ENCODE measurements at places on chromosomes 5 and 9.

DNA sequence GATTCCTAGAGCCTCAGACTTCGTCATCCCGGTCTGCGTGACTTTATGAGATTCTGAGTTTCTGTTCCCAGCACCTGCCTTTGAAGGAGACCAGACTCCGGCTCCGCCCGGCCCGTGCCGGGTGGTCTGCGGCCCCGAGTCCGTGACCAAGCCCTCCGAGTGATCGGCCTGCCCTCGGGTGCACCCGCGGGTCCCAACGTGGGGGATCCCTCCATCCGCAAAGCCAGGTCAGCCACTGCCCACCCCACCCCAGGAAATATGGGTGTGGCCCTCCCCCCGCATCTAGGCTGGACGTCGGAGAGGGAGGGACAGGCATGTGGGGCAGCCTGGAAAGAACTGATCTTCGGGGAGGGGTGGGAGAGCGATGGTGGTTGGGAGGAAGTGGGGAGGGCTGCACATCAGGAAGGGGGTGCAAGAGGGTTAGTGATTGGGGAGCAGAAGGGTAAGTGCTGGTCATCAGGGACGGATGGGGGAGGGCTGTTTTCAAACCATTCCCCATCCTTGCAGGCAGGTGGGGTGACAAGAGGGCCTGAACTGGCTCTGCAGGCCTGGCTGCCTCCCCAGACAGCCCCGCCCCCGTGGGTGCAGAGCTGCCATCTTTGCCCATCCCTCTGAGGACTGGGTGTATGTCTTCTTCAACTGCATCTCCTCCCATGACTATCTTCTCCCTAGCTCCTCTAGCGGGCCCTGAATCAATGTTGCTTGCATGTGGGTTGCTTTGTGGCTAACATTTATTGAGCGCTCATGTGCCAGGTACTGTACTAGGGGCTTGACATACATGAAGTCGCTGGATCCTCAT is 747 bp downstream of the LRSAM1 start:
- peak; percentile 72 for DNase-seq

GRCh38 chr5:180644825-180645273 is 4.6 kb downstream of the FLT4 start:
- no peak for DNase-seq

DNA sequence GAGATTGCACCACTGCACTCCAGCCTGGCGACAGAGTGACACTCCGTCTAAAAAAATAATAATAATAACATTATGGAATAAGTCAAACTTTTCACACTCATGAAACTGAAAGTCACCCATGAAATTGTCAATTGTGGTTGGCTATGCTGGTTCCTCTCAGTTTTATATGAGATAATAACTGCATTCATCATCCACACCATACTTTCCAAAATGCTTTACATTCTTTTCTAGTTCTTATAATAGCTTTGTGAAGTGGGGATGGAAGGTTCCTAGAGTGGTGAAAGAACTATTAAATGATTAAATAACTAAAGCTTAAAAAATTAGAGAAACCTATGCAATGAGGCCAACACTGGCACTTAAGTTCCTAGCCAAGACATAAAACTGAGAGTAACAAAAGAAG is 12.6 kb upstream of the ASPN start:
- no peak for DNase-seq

DNA sequence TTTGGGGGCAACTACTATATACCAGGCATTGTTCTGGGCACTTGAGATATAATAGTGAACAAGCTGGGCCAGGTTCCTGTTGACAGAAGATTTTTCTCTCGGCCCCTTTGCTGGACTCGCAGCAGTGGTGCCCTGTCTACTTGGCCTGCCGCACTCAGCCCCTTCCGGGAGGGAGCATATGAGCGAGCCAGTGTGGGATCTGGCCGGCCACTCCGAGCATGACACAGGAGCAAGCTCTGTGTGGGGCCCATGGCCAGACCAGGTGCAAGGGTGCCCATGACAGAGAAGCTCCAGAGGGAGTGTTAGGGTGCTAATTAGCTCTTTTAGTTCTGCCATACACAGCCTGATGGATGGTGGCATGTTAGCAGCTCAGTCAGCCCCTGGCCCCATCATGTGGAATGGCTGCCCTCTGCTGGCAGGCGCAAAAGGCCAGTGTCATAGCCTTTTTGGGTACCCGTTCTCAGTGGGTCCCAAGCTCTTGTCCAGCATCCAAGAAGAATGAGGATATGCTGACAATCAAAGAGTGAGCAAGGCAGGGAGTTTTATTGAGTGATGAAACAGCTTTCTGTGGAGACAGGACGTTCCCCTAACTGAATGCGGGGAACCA is 9.3 kb upstream of the KIF4B start:
- no peak for DNase-seq

DNA sequence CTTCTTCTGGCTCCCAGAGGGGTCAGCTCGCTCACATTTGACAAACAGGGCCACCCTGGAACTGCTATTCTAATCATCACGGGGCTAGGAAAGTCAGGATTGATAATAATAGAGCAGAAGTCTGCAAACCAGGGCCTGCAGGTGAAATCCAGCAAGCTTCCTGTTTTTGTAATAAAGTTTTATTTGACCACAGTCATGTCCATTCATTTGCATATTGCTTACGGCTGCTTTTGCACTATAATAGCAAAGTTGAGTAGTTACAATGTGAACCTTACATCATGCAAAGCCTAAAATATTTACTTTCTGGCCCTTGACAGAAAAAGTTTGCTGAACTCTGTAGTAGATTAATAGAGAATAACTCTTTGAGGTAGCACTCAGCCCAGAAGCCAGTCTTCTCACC is 63.2 kb upstream of the CTXN3 start:
- no peak for DNase-seq

- no peak for DNase-seq
Observed at GRCh38 chr5:148209151-148209770, 6.4 kb downstream of the SPINK6 start.

DNA sequence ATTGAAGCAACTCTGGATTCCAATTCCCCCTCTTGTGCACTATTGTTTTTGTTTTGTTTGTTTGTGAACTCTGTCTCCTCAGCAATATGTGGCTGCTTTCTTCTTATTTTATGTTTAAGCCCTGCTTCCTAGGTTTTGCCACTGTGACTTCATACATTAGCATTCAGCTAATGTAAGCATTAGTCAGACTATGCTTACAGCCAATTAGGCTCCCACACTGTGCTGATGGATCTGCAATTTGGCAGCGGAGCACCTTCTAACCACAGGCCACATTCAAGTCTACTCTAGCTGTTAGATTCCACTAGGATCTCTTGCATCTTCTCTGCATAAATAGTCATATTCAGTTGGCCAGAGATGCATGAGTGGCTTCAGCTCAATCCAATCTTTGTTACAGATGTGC is 9.6 kb upstream of the BICD2 start:
- DNase-seq = no peak

GRCh38 chr5:174721530-174722432 is 2.6 kb upstream of the MSX2 start:
- DNase-seq = no peak

- DNase-seq = no peak
Observed at GRCh38 chr9:73074176-73074708, 77.4 kb upstream of the ANXA1 start.

DNA sequence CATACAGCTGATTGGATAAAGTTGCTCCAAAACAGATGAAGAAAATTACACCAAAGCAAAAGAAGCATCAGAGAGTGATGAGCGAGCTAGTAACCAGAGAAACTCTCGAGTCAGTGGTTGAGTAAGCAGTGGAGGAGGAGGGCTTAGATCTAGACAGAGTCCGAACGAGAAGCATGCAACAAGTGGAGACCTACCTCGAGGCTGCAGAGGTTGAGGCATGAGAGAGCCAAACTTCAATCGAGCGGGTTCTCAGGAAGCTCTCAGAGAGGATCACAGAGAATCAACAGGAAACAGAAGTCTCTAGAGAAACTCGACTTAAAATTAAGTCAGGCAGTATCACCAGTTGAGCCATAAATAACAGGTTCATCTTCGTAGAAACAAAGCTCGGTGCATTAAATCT is 6.1 kb downstream of the RUSC2 start:
- no peak for DNase-seq

DNA sequence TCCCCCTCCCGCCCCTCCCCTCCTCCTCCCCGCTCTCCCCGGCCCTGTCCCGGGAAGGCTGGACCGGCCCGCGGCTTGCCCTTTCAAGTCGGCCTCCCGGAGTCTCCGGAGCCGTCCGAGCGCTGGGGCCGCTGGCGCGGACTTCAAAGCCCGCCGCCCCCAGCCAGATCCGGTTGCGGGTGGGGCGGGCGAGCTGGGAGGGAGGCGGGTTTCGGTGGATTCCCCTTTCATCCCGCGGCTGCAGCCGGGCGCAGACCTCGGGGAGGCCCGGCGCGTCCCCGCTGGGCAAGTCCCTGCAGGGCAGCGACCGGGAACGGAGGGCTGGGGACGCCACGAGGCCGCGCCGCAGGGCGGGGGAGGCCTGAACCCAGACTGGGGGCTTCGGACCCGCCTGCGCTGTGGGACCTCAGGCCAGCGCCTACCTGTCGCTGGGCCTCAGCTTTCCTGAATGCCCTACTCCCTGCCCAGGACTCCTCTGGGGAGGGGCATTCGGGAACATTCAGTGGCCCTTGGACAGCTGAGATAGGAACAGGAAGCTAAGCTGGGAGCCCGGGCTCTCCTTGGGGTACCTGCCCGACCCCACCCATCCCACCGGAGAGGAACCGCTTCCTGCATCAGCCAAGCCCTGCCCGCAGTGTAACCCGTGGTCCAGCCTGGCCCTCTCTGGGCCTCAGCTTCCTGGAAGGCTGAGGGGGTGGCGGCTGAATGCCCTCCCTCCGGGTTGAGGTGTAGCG is 23.4 kb downstream of the C9orf50 start:
- peak; percentile 91 for DNase-seq

GRCh38 chr5:17805227-17805825 is 171.1 kb downstream of the TAF11L14 start:
- DNase-seq = no peak

DNA sequence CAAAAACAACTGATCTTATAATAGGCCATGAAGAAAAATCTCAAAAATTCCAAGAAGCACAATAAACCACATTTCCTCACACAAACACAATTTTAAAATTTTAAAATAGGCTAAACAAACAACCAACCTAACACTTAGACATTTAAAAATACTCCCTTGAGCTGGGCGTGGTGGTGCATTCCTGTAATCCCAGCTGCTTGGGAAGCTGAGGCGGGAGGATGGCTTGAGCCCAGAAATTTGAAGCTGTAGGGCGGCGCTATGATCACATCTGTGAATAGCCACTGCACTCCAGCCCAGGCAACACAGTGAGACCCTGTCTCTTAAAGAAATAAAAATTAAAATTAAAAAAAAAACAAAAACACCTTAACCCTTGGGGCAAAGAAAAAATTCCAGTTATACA is 36.9 kb upstream of the TESK1 start:
- no peak for DNase-seq

DNA sequence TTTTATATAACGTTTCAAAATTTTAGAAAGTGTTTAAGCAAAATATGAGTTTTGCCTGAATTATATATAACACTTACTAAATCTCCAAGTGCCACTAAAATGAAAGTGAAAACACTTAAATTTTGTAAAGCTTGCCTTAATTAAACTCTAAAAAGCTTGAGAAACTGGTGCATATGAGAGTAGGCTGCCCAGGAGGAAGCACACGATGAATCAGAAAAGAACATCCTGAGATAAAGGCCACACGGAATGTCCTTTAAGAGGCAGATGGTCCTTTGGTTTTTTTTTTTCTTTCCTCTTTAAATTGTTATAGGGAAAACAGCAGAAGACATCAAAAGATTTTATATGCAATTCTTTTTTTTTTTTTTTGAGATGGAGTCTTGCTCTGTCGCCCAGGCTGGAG is 60.3 kb downstream of the HABP4 start:
- no peak for DNase-seq

Measured in kidney (tissue), 22 donors.